ENCODE measurements at places on chromosomes 3 and 15. TPM values are rescaled to one million over a fixed set of nuclear protein-coding genes. Genes with fewer than 3 reads are reported as not detected.

The SPTSSB gene
- polyA plus RNA-seq = 0.26 TPM

The AMOTL2 gene
- 6.0 TPM for polyA plus RNA-seq

The CPEB1 gene
- polyA plus RNA-seq = 0.48 TPM

GRCh38 chr15:90495067-90495466 lies 34.7 kb upstream of the CRTC3 start:
- DNase-seq = no peak

DNA sequence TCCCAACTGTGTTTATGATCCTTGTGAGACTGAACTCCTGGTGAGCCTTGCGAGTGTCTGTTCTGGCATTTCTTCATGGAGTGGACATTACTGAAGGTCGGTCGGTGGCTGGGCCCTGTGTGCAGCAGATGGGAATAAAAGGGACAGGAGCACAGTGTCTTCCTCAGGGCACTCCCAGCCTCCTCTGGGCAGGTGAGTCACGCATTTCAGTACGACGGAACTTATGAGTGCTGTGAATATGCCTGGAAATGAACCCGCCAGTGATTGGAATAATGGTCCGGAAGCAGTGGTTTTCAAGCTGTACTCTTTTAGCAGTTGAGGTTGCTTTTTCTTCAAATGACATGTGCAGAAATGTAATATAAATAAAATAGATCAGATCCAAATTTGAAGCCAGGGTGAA lies 55.1 kb downstream of the LARS2 start:
- DNase-seq = no peak

GRCh38 chr3:132317229-132317948 lies at the start of gene ACP3:
ACP3 (plus strand) TSS chr3:132317407; CDS start chr3:132317457, 50 bp downstream.
- DNase-seq = peak; percentile 78

GRCh38 chr15:99546441-99547100 lies 19.2 kb upstream of the MEF2A start:
- DNase-seq = peak; percentile 33

DNA sequence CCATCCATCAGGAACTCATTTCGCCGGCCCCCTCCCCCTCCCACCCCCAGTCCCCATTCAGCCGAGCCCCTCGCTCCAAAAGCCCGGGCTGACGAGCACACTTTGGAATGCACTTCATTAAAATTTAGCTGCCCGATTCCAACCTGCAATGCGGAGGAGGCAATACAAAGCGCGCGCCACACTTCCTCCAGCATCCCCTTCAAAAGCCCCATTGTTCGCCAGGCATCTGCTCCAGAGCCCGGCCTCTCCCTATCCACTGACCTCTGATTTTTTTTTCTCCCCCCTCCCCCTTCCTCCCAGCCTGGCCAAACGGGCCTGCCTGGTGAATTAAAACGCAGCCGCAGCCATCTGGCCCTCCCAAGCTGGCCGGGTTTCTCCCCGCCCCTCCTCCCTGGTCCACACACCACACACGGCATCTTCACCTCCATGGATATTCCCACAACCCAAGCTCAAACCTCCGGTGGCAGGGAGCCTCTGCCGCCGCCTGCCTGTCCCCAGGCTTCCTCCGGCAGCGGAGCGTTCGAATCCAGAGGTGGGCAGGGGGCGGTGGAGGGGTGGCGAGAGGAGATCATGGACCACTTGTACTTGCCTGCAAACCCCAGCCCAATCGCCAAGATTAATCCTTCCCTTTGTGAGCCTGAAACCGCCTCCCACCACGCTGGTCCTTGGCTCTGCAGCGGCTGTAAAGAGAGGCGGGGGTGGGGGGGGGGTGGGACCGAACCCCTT lies 441.3 kb downstream of the MAGI1 start:
- DNase-seq = no peak

DNA sequence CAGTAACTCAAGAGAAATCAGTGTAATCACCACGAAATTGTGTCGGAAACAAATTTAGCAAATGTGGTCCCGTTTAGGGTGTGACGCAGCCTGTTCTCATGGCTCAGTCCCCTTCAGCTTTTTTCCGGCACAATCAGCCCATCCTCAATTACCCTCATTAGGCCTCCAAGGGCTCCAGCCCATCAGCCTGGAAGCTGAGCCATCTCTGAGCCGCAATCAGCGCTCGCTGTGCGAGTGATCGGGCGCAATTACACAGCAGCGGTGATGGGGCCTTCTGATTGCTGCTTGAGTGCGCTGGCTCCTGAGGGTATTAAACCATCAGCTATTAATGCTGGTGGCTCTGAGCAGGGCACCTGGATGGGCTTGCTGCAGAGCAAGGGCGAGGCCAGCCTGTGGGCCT lies 55.6 kb downstream of the PLXNA1 start:
- DNase-seq = no peak

- peak; percentile 92 for DNase-seq
These were observed 31.6 kb downstream of the ZDHHC19 start for GRCh38 chr3:196179380-196180308.

- DNase-seq = no peak
These were observed 3.3 kb downstream of the CRYGS start for GRCh38 chr3:186540835-186541226.

DNA sequence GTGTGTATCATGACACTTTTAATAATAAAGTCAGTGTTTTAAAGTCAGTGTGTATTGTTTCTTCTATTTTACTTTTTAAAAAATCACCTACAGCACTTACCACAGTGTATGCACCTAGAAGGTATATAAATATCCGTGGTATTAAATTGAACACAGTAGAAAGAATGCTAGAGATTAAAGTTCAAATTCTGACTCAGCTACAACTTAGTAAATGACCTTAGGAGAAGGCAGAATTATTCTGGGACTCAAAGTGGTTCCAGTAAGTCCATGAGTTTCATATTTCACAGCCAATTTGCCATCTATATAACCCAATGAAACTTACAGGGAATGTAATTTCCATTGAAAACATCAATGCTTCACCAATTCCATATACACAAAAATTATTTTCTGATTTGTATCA lies 52.7 kb upstream of the MAP4 start:
- DNase-seq = no peak

- no peak for DNase-seq
These were observed 146.3 kb downstream of the ANXA2 start for GRCh38 chr15:60251300-60252070.

DNA sequence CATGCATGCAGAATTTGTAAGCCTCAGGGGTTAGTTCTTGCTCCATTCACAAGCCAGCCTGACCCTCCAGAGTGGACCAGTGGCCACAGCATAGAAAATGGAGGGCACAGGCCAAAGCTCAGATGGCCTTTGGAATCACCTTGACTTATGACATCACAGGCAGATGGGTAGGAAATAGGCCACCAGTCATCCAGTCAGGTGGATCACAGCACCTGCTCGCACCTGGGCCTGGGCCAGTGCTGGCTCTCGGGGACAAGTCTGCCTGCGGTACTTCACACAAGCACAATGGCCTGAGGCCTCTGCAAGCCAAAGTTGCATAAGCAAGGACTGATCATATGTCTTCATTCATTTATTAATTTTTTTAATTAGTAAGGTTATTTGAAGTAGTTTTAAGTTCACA lies 39.3 kb downstream of the PPCDC start:
- no peak for DNase-seq

GRCh38 chr15:67000896-67001295 lies 64.5 kb upstream of the SMAD3 start:
- no peak for DNase-seq

All from spleen (tissue), 13 donors.